ENCODE measurements at places on chromosomes 1 and 21.

DNA sequence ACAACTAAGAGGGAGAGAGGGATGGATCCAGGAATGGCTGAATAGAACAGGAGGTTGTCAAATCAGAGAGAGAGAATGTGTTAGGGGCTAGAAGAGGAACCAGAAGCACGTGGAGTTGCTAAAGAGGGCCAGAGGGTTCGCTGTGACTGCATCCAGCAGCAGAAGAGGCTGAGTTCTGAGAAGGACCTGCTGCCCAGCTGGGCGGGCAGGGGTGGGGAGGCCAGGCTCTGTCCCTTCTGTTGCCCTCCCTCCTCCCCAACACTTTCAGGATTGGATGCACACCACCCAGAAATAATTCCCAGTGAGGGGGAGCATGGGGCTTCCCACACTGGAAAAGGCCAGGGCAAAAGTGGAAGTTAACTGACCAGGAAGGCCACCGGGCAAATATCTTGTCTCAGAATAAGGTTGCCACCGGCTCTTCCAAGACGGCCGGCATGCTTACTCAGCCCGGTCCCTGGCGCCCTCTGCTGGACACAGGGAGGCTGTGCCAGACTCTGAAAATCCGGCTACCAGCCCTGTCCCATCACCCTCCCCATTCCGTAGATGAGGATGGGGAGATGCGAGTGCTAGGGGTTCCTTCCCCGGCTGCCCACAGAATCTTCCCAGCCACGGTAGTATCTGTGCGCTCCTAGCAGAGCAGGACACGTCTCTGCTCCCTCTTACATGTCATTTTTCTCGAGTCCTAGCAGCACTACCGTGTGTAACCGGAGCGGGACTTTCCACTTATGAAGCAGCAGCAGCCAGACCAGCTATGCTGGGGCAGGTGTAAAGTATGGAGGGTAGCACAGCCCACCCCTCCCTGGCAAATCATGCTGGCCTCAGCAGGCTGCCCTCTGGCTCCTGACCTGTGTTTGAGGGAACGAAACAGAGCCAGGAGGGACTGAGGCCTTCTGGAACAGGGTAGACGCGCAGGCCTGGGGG, 46.8 kb upstream of the A3GALT2 start:
- DNase-seq = no peak

DNA sequence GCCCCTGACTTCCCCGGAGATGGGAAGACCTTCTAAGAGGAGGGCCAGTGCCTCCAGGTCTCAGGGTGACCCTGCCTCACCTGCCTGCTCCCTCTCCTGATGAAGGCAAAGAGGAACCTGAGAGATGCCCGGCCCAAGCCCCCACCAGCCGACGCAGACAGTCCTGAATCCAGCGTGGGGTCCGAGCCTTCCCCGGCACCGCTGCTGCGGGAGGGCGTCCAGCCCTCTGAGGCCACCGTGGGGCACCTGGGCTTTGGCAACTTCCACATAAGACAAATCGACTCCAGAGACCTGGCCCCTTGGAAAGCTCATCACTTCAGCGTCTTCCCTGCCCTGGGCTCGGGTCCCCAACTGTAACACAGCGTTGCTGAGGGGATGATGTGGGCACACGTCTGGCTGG, 122.2 kb downstream of the CASZ1 start:
- no peak for DNase-seq

DNA sequence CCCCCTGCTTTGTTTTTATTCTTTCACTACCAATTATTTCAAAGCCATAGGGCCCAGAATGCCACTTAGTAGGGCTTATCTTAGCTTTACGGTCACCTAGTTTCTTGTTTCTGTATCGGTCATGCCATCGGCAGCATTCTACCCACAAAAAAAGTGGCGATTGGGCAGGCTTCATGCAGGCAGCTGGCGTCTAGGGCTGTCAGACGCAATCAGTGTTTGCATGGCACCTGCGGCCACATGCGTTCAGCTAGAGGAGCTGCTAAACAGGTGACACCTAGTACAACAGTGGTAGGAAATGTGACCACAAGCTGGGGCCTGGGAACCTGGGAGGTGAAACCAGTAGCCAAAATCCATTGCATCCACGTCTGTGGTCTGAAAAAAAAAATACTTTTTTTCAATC, 262.7 kb downstream of the PBX1 start:
- no peak for DNase-seq

DNA sequence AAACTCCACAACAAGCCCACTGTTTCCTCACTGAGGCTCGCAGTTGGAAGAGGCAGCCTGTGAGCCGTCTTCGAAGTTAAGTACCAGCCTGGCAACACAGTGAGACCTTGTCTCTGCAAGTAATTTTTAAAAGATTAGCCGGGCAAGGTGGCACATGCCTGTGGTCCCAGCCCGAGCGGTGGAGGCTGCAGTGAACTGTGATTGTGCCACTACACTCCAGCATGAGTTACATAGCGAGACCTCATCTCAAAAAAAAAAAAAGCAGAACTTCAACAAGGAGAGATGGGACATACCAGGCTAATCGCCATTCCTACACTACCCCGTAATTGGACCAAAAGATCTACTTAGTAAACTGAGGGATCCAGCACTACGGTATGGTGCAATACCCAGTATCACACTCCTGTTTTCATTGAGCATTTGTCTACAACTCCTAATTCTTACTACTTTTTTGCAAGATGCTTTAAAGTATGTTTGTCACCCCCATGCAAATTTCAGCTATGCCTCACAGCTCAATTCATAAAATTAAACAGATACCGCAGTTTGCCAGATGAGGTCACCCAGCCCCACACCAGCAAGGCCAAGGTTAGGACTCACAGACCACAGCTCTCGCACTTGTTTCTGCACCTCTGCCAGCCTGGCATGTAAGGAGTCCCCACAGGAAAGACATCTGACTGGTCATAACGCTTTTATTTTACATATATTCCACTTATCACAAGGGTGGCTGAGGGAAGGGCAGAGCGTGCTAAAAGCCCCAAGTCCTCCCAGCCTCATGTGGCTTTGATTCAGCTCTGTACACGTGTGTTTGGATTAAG, 21.0 kb downstream of the SDE2 start:
- no peak for DNase-seq

DNA sequence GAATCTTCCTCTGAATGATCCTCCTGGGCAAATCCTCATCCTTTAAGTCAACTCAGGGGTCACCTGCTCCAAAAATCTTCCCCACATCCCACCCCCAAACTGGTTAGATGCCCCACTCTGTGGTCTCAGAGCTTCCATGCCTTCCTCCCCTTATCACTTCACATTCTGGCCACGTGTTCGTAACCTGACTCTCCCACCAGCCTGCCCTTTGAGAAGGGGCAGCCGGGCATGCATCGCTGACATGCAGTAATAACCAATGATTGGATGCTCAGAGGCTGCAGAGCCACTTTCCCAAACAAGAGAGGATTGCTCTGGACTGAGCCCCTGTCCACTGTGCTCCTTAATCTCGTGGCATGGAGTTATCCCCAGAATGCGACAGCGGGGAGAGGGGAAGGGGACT, 7.0 kb downstream of the LELP1 start:
- DNase-seq = no peak

DNA sequence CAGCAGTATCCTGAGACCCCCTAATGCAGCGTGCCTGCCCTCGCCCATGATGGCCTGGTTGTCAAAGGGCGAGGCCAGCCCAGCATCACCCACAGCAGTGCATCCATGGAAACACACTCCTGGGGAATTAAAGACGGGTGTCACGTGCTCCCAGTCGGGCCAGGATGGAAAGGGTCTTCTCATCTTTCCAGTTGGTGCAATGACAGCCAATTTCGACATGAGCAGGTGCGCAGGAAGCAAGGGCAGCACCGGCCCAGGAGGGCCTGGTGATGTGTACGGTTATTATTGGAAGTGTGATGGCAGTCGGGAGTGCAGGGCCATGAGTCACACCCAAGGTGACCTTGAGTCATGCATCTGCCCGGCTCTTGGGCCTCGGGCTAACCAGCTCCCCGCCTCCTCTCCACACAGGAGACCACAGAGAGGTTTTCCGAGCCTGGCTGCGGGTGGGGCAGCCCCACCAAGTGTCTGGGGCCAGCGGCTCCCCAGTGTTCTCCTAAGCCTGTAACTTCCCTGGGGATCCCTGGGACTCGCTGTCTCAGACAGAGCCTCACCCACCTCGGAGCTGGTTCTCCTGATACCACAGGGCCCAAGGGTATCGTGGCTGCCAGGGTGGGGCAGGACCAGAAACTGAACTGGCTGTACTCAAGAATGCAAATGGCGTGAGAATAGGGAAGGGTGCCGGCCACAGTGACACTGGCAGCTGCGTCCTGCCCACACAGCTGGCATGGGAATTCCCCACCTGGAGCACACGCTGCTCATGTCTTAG, 119.8 kb downstream of the SIK1 start:
- no peak for DNase-seq

- DNase-seq = no peak
These were observed 86.5 kb upstream of the BRINP3 start for GRCh38 chr1:190564117-190564516.

DNA sequence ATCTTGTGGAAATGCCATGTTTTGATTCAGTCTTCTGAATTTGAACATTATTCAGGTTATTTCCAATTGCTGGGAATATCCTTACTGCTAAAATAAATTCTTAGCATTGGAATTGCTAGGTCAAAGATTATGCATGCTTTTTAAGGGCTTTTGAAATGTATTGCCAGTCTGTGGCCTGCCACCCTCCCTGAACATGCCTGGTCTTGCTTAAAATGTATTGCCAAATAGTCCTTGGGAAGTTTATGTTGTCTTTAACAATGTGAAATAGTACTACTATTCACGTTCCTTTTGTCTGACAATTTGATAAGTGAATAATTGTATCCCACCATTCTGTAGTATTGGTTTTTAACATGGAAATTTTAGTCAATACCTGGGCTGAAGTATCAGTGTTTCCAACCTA, 13.6 kb downstream of the TARDBP start:
- no peak for DNase-seq

DNA sequence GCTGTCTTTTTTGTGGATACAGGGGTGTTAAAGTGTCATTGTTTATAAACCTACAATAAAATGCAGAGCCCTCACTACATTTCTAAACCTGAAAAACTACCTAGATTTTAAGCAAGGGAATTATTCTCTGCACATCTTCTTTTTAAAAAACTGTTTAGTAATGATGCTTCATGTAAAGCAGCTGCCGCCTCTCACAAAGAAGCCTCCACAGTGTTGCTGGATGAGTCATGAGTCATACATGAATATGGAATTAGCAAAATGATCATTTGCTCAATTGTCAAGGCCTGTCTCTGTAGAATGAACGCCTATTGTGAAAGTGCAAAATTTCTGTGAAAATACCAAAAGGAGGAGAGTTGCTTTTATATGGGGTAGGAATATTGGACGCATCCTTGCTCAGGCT, 259.5 kb upstream of the CHRM3 start:
- no peak for DNase-seq

- DNase-seq = no peak
These were observed 735 bp downstream of the TTC13 start for GRCh38 chr1:230977761-230978490.

DNA sequence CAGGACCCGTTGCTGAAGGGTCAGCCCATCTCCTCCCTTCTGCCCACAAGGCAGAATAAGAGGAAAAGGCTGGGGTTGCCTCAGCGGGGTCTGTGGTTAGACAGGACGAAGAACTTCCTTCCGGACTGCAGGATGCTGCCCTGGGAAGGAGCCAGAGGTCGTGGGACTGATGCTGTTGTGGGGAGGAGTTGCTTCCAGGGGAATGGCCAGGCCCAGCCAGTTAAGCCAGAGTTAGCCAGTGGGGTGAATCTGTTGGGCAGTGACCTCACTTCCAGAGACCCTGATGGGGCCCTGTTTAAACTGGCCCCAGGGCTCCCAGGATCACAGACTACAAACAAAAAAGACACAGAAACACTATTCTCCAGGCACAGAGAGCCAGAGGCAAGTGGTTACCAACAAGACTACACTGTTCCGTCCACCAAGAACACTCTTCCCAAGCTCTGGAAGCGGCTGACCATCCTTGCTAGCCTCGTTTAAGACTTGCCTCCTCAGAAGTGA, 13.0 kb downstream of the FAM229A start:
- no peak for DNase-seq

DNA sequence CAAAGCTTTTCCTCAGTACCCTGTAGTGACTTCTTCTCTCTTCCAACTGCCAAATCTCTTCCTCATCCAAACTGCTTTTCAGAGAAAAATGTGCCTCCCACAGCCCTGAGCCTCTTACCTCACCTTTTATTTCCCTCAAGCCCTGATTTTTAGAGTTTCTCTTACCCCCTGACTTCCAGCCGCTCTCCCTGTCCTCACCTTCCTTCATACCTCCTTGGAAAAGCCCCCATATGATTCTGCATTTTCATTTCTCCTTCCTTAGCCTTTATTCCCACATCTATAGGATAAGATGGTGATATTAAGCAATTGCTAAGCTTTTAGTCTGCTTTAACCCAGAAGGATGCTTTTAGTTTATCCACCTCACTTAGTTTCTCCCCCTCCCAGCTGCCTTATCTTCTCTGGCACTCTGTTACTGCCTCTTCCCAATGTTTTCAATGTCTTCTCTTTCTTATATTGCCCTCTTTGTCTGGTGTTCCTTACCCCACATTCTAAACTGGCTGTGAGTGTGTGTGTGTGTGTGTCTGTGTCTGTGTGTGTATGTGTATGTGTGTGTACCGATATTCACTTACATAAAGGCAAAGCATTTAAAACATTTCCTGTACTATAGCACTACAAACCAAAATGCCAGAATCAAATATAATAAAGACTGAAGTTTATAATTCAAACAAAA, at the start of gene CD1B:
CD1B (minus strand) TSS at position 51 of the 670 bp plus-strand sequence. CDS start 108 bp downstream, outside the sequence.
- DNase-seq = no peak

- no peak for DNase-seq
These were observed 280.2 kb downstream of the DPYD start for GRCh38 chr1:97640677-97641076.

DNA sequence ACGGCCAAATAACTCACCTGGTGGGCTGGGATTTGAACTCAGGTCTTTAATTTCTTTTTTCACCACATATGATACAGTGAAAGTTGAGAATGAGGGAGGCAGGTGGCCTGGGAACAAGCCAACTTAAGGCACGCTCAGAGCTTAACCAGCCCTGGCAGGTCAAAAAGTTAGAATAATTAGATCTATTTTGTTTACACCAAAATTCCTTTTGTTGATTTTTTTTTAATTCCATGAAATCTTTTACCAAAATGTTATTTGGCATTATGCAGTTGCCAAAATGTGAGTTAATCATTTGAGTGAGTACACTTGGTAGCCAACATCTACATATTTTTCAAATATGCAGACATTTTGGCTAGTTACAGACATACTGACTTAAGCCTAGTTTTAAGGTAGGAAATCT, 36.8 kb downstream of the LHX8 start:
- no peak for DNase-seq

GRCh38 chr1:246300626-246301549, 206.2 kb downstream of the SMYD3 start:
- DNase-seq = no peak
